Stimulated activated CD4-positive, alpha-beta T cell treated with anti-CD3 and anti-CD28 coated beads, TNF-alpha, amount 100 ng/mL, for 4 hours (primary cell): ENCODE measurements at places on chromosomes 12 and 14.
A peak's percentile ranks its signal among the peaks of the same experiment; 100 is the strongest.

DNA sequence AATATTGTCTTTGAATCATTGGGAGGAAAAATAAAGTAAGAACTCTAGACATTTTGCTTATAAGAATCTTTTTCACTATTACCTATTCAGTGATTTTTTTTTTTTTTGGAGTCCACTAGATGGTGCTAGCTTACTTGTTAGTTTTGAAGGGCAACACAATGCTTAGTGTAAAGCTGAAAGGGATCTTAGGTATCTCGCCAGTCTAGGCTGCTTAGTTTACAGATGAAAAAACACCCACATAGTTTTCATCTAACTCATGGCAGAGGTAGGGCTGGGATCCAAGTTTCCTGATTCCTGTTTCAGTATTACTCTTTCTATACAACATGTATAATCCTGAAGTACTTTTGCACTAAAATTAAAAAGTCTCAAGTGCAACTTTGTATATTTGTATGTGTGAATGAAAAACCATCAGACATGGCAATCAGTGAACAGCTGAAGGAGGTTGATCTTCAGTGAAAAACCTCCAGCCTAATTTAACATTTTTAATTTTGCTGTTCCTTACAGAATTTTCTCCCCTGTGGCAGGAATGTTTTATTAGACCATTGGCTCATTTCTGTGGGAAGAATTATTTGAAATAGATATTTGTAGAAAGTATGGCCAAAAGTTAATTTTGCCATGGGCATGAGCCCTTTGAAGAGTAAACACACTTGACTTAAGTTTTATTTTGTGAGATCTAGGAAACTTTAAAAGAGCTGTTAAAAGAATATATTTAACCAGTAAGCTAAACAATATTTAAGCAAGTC lies 40.7 kb downstream of the LRRIQ1 start:
- no peak for DNase-seq

DNA sequence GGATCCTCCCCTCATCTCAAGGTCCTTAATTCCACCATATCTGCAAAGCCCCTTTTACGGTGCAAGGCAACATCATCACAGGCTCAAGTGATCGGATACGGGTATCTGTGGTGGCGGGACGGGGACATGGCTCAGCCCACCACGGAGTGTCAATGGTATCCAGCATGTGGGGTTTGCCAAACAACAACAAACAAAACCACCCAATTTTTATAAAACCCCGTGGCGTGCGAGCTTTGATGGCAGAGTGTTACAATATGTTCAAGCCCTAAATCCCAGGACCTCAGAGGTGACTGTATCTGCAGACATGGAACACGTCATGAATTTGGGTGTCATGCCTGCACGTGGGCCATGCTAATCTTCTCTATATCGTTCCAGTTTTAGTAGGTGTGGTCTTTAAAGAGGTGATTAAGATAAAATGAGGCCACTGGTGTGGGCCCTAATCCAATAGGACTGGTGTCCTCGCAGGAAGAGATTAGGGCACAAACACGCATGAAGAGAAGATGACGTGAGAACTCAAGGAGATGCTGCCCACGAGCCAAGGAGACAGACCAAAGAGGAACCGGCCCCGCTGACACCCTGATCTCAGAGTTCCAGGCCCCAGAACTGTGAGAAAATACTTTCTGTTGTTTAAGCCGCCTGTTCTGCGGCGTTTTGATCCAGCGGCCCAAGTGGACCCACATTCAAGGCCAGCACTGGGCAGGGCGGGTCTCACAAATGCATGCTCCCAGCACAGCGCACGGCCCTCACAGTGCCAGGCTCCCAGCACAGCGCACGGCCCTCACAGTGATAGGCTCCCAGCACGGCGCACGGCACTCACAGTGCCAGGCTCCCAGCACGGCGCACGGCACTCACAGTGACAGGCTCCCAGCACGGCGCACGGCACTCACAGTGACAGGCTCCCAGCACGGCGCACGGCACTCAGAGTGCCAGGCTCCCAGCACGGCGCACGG lies 6.7 kb upstream of the GOLGA3 start:
- DNase-seq, result no peak

GRCh38 chr12:117236456-117237001 lies 46.3 kb upstream of the FBXO21 start:
- DNase-seq, result peak; percentile 43

DNA sequence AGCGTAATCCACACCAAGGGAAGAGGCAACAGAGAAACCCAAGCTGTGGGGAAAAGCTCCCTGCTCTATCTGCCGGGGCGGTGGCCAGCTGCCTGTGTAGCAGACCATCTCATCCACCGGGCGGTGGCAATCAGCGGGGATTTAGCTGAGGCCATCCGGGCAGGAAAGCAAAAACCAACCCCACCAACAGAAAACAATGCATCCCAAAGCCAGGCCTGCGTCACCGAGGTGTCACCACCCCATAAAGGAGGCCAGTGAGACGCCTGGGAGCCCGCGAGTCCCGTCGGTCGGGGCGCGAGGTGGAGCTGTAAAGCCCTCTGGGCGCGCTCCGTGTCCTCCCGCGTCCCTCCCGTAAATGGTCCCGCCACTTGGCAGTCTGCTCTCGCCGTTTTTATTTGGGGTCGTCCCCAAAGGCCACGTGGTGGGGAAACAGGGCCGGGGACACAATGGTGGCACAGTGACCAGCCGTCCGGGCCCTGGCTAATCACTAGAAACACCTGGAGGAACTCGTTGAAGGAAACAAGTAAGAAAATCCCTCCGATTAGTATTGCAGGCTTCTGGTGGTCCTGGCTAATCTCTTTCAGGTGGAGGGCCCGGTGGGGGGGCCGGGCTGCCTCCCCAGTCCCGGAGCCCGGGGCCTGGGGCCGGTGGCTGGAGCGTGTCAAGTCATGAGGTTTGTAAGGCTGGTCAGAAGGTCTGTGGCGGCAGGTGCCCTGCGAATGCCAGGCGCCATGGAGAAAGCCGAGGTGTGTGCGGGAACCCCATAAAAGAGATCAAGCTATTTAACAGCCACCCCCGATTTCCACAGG lies 94.7 kb upstream of the GSC start:
- no peak for DNase-seq

DNA sequence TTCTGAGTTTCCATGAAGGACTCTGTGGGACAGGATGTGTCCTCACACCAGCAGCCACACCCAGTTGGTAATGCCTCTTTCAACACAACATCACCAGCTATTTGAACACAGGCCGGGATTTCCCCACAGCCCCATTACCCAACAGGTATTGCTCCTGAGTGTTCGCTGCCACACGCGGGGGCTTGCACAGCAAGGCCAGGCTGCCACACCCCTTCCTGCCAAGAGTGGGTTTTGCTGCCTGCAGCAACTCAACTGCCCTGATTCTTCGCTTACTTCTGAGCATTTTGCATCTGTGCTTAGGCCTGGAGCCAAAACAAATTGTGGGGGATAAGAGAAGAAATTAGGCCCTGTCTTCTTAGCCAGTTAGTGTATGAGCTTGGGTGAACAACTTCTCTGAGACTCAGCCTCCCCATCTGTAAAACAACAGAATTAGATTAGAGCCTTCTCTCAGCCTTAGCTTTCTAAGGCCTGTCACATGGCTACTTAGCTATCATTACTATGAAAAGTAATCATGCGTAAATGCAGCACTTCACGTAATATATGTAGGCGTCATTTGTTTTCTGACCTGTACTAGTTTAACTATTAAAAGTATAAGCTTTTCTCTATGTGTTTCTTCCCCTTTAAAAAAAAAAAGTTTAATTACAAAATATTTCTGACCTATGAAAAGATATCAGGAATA lies 20.0 kb downstream of the CKAP4 start:
- peak; percentile 39 for DNase-seq

DNA sequence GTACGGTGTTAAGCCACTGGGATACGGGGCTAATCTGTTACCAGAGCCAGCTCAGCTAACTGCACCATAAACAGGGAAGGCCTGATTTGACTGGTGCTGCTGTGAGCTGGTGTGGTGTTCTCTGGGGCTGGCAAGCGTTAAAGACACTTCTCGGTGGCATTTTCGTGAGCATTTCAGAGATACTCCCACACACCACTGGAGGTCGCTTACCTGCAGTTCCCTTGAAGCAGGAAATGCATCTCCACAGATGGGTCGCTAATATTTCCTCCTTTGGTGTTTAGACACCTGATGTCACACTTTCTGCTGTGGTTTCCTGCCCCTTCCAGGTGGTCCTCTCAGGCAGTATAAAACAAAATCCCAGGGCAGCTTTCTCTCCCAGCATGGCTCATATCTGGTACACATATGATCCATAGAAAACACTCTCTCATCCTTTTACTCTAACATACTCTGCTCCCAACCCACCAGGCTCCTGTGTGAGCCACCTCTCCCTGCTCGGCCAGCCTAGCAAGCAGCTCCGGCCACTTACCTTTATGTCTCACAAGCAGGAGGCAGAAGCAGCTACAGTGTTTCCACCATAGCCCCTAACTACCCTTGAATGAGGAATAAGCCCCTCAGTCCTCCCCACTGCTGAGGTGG lies 129.9 kb upstream of the GRIN2B start:
- DNase-seq, result no peak

- DNase-seq, result no peak
These were observed 7.6 kb upstream of the EID3 start for GRCh38 chr12:104295954-104296353.

DNA sequence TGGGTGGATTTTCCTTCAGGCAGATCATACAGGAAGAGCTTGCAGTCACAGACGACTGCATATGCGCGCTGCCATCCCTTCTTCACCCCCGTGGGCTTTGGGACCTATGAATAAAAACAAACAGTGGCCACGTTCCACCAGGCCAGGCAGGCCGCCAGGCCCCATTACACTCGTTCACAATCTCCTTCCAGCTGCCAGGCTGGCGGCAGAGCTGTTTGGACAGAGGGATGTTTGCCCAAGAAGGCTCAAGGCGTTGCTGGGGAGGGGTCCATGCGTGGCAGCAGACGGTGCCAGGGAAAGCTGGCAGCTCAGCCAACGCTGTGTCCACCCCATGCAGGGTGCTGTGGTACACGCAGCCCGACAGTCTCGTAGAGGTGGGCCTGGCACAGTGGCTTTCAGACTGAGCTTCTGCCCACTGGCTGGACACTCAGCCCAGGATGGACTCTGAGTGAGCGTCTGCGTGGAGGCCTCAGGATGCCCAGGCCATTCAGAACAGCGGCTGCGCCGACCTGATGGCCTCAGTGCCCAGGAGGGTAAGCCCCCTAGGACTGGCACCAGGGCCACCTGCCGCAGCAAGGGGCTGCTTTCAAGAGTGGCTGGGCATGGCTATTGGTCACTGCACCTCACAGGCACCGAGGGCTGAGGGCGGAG lies 27.5 kb downstream of the AMN start:
- DNase-seq, result no peak

GRCh38 chr12:111434680-111435338 lies 29.1 kb downstream of the SH2B3 start:
- peak; percentile 52 for DNase-seq
